ENCODE measurements at places on chromosomes 2 and 18. TPM values are rescaled to one million over a fixed set of nuclear protein-coding genes. Genes with fewer than 3 reads are reported as not detected.

Gene SLC19A3
- total RNA-seq = 0.36 TPM

Gene EVX2
- under 0.01 TPM for total RNA-seq

- DNase-seq = no peak
These were observed 81.3 kb upstream of the ITGA6 start for GRCh38 chr2:172345956-172346555.

GRCh38 chr2:8575038-8575833 is 106.6 kb upstream of the ID2 start:
- peak; percentile 81 for DNase-seq

GRCh38 chr2:190084704-190085103 is 22.2 kb upstream of the MSTN start:
- DNase-seq = peak; percentile 9

Measured in osteoblast (primary cell).